ENCODE measurements at places on chromosomes 11 and 22. TPM values are rescaled to one million over a fixed set of nuclear protein-coding genes. Genes with fewer than 3 reads are reported as not detected.

Gene SEC14L6
- polyA plus RNA-seq, result 4.2 TPM

Gene RAB39A
- 0.92 TPM for polyA plus RNA-seq

GRCh38 chr22:45473626-45474237, 29.0 kb upstream of the FBLN1 start:
- no peak for DNase-seq

DNA sequence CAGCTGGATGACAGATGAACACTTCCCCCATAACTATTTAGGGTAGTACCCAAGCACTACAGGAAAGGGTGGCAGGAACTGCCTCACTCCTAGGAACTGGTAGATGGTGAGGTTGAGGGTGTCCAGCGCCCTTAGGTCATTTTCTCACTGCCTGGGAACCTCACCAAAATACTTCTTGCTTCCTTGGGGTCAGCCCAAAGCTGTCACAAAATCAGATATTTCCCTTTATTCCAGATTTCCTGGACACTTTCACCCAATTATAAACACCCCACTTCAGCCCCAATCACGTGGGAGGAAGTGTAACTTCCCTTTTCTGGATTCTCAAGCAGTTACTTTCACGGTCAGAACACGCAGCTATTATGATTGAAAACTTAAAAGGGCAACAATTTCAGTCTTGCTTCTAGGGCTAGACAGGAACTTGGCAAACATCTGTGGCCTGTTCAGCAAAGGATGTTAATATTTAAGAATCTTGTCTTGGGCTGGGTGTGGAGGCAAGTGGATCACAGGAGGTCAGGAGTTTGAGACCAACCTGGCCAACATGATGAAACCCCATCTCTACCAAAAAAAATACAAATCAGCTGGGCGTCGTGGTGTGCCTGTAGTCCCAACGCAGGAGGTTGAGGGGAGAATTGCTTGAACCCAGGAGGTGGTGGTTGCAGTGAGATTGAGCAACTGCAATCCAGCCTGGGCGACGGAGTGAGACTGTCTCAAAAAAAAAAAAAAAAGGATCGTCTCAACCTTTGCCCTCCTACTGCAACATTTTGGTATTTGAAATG, 4.0 kb downstream of the FTH1 start:
- DNase-seq, result no peak

DNA sequence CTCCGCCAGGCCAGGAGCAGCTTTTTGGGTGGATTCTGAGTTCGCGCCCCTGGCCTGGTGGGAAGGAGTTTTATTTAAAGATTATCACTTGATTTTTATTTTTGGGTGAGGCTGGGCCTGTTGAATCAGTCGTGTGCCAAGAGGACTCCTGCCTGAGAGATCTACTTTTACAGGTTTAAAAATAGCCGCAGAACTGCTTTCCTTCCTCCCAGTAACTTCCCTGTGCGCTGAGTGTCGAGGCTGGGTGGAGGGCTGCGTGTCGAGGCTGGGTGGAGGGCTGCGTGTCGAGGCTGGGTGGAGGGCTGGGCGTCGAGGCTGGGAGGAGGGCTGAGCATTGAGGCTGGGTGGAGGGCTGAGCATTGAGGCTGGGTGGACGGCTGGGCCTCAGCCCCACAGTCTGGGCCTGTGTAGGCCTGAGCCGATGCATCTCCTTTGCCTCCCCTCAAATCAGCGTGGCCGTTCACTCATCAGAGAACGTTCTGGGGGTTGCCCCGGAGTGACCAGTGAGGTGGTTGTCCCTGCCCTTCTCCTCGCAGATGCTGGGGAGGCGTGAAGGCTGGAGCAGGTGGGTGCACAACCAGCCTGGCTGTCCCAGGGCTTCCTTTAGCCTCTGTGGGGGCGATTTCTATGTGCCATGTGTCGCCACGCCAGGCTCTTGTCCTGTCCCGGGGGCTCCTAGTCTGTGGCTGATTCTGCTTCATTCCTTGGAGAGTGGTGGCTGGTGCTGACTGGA, 30.1 kb downstream of the GRAMD4 start:
- no peak for DNase-seq

GRCh38 chr11:43819926-43820325, 60.7 kb upstream of the ALKBH3 start:
- DNase-seq, result no peak

GRCh38 chr22:37244922-37245722, 1.1 kb upstream of the RAC2 start:
- no peak for DNase-seq

DNA sequence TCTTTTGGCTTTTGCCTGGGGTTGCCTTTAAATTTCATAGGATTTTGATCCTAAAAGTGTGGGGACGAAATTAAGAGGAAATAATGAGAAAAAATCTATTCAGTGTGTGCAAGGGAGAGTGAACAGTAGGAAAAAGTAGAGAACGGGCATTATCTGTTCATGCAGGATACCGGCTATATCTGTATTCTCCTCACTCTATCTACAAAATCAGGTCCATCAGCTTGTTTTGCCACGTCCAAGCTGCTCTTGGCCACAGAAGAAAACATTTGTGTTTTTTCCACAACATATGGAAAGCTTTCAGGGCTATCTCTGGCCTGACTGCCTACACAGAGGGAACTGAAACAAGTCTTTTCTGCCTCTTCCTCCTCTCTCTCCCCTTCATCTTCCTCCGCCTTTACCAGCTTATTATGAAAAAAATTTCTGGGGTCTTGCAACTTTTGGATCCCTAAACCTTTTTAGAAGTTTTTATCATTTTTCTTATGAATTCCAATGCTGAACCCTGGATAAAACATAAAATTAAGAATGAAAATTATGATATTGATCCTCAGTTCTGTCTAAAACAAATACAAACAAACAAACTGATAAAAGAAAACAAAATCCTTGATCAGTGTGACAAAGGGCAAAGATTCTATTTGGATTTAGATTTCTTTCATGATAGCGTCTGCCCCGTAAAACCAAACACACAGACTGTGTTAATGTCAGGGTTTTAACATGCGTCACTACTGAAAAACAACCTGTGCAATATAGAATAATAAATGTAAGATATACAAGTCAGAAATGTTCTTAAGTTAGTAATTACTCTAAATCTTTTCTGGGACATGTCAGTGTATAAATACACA, 219.7 kb downstream of the CNTN5 start:
- no peak for DNase-seq

- DNase-seq, result no peak
These were observed 65.9 kb downstream of the BLID start for GRCh38 chr11:122050021-122050690.

Data from left renal pelvis (tissue), 4 donors.